ENCODE measurements at places on chromosomes 7 and 10.
A peak's percentile ranks its signal among the peaks of the same experiment; 100 is the strongest.

DNA sequence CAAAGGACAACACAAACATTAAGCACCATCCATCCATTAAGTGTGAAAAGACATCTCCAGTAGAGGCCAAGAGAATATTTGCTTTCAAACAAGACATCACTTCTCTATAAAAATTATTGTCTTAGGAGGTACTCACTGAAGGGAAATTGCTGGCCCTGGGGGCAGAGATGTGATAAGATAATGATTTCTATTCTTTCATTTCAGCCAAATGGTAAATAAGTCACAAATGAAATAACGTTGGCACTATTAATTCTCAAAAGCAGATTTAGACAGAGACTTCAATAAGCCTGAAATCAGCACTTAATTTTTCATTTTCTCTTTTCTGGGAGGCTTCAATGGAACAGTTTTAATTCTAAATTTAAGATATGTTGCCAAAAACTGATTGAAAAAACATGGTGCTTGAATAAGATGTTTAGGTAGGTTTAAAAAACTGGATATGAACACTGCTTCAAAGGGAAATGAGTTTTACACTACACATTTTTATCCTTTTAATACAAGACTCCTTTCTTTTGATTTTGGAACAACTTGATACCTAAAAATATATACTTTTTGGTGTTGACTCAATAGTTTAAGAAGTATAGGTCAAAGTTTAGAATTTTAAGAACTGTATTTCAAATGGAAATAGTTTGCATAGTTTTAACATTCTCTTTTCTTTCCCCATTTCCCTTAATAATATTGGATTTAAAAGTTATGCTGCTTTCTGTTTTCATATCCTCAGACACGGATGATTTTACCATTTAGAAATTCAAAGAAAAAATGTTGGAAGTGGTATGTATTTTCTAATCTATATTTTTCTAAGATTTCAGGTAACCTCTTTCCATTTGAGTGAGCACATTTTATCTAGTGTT is 204.0 kb downstream of the AHR start:
- no peak for DNase-seq

DNA sequence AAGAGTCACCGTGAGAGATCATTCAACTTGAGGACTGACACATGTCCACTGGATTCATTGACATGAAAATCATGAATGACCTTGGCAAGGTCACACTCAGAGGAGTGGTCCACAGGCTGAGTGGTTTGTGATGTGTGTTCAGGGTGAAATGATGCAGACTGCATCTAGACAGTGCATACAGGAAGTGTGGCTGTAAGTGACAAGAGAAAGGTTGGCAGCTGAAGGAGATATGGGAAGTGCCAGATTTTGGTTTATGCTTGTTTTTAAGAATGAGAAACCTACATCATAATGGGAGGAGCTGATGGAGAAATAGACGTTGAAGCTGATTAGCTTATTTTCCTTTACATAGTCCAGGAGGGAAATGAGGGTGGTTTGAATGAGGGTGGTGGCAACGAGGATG is 64.8 kb upstream of the VIPR2 start:
- DNase-seq: no peak

DNA sequence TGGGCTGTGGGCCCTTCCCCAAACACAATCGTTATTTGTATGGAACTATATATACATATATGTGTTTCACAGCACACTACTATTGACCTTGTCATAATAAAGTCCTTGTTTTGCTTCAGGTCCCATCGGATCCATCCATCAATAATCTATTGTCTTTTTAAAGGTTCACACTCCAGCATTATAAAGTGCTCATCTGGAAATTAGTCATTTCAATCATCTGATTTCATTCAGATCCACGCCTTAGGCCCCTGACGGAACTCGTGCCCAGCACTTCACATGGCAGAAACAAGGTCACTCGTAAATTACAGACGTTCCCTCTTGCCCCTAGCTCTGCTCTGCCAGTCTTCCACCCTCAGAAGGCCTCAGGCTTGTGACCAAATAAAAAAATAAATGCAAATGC is 133.1 kb upstream of the PPP2R2D start:
- DNase-seq: no peak

- no peak for DNase-seq
Measured at GRCh38 chr10:71747551-71748523, 25.5 kb downstream of the VSIR start.

DNA sequence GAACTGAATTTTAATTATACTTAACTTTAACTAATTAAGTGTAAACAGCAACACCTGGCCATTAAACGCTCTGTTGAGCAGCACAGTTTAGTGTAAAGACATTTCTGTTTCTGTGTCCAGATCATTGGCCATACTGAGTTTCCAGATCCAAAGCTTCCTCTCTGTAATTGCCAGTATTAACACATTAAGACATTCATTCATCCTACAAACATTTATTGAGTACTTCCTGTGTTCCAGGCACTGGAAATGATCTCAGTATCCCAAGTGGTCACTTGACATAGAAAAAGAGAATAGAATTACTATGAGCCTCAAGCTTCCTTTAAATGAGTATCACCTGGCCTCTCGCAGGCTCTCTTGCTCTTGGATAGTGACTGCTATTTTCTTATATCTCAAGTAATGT is 618.1 kb downstream of the SORCS3 start:
- no peak for DNase-seq

DNA sequence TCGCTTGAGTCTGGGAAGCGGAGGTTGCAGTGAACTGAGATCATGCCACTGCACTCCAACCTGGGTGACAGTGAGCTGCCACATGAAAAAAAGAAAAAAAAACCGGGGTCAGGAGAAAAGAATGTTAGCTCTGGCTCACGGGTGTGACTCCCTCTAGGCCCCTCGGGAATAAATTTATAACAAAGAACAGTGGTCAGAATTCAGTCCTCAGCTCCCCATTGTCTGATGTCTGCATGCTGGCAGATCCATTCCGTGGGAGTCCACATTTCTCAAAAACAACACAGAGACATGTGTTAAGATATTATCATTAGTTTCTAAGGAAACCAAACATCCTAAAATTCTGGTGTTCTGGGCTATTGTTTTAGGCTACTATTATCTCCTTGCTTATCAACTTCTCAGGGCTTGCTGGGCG is 90.6 kb downstream of the MARCHF5 start:
- no peak for DNase-seq

GRCh38 chr10:122021828-122022227 is 32.9 kb downstream of the TACC2 start:
- DNase-seq: no peak

DNA sequence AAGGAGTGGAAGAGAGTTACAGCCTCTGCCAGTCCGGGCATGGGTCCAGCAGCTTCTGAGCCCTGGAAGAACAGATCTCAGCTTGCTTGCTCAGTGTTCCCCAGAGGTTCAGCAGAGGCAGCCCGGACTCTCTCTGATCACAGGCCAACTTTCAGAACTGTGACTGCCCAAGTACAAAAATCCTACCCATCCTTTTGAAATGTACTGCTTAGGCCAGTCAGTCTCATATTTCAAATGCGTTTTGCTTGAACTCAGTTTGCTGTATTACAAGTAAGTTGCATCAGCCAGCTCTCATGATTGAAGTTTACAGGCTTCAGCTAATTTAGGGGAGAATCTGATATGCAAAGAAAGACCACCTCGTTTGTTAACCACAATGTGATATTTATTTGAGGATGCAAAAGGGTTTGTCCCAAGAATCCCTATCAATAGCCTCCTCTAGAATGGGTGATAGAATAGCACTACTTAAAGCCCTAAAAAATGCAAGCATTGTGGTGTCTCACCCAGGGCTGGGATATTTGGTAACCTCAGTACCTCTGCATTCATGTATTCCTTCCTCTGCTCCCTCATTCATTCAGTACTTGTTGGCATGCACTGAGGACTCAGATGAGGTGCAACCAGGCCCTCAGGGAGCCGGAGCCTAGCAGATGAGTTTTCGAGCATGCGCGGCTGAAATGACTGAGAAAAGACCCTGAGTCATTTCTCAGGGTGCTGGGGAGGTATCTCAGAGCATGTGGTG is 7.0 kb downstream of the AIMP2 start:
- DNase-seq: peak; percentile 71

- DNase-seq: peak; percentile 23
Measured at GRCh38 chr7:116122972-116123595, 87.3 kb upstream of the TES start.

- no peak for DNase-seq
Measured at GRCh38 chr7:20343941-20344340, 13.2 kb downstream of the ITGB8 start.

DNA sequence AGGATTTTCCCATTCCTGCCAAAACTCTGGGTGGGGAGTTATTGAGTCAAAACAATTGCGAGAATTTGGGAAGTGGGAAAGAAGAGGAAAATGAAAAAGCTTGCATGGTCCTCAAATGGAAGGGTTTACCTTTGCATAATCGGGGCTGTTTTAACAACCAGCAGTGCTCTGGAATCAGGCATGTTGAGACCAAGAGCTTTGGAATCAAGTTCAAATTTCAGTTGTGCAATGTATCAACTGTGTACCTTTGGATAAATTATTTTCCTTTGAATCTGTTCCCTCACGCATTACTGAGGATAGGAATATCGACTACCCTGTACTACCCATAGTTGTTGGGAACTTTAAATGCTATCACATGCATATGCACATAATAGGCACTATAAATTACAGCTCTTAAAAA is 205.5 kb downstream of the JCAD start:
- DNase-seq: no peak

DNA sequence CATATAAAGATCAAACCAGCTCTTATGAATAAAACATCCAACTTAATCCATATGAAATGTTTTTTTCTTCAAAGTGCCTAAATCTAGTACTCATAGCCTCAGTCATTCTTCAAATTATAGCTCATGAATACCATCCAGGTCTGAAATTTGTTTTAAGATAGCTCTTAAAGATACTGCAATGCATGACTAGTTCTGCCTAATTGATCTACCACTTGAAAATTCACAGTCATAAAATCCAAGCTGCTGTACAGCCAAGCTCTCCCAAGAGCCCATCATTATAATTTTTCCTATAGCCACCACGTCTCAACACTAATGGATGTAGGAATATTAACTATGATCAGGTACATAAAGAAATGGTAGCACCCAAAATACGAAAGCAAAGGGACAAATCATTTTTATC is 87.9 kb upstream of the RNF148 start:
- no peak for DNase-seq

DNA sequence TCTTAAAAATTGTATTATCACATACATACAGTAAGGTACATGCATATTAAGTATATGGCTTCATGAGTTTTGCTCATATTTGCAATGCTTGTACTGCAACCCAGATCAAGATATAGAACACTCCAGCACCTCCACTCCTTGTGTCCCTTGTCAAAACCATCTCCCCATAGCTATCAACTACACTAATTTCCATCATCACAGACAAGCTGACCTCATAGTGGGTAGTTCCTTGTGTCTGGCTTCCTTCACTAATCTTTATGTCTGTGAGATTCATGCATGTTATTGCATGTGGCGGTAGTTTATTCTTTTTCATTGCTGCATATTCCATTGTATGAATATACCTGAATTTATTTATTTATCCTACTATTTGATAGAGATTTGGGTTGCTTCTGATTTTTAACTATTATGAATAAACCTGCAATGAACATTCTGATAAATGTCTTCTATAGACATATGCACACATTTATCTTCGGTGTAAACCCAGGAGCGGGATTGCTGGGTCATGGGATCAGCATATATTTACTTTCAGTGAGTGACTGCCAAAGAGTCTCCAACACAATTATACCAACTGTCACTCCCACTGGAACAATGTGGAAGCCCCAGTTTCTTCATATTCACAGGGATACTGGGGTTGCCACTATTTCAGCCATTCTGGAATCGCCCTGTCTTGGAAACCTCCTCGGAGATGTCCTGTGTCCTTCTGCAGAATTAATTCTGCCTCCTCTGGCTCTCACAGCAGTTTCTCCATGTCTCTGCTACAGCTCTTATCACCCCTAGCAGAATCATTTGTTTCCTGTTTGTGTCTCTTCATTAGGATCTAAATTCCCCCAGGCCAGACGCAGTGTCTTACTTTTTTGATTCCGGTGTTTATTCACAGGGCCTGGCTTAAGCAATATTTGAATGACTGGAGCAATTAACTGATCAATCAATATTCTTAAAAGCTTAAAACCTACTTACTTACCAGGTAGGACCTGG is 14.7 kb upstream of the ADAM12 start:
- no peak for DNase-seq

Data from AG08396 (cell line).